ENCODE measurements at places on chromosomes 13 and 19. TPM values are rescaled to one million over a fixed set of nuclear protein-coding genes. Genes with fewer than 3 reads are reported as not detected.
A peak's percentile ranks its signal among the peaks of the same experiment; 100 is the strongest.

GRCh38 chr13:28583651-28584091, 75.3 kb upstream of the POMP start:
- DNase-seq, result no peak

GRCh38 chr13:54368387-54368786, 1339.8 kb downstream of the OLFM4 start:
- no peak for DNase-seq

DNA sequence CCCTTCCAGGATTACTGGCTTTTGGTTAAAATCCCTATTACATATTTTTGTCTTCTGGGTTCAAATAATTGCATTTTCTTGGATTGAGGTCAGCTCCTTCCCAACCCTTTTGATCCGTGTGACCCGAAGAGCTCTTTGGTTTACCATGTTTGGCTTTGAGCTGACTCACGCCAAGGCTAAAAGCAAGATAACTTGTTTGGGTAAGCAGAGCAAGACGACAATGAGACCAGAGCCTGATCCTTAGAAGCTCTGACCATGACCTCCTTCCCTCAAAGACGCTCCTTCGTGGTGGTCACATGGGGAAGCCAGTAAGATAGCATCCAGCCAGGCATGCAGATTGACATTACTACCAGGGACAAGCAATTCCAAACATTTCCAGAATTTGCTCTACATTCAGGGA, 153.8 kb downstream of the DCT start:
- no peak for DNase-seq

- DNase-seq, result no peak
These were observed 16.2 kb downstream of the TMTC4 start for GRCh38 chr13:100658363-100658762.

GRCh38 chr13:79295906-79296706, 109.9 kb downstream of the RBM26 start:
- DNase-seq, result no peak

DNA sequence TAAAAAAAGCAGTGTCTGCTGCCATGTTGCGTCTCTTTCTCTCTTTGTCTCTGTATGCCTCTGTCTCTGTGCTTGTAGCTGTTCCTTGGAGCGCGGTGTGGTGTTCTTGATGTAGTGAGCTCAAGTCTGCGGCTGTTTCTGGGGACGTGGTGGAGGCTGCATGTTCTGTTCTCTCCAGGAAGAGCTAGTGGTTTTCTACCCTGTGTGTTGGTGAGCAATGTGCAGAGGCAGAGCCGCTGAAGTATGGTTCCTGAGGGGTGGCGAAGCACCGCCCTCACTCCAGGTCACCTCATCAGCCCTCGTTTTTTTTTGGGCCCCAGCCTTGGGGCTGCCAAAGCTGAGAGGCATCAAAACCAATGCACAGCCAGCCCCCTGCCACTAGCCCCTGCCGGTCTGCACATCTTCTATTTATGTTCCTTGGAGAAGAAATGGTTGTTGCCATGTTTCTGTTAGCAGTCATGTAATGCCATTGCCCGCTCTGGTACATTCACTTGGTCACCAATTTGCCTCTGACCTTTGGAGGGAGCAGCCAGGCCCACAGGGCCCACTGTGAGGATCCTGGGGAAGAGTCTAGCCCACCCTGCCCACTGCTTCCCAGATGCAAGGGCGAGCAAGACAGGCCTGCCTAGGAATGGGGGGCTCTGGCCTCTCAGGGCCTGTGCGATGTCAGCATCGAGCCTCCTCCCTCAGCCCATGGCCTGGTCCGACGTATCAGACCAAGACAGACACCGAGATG, 7.2 kb downstream of the HNRNPL start:
- no peak for DNase-seq

DNA sequence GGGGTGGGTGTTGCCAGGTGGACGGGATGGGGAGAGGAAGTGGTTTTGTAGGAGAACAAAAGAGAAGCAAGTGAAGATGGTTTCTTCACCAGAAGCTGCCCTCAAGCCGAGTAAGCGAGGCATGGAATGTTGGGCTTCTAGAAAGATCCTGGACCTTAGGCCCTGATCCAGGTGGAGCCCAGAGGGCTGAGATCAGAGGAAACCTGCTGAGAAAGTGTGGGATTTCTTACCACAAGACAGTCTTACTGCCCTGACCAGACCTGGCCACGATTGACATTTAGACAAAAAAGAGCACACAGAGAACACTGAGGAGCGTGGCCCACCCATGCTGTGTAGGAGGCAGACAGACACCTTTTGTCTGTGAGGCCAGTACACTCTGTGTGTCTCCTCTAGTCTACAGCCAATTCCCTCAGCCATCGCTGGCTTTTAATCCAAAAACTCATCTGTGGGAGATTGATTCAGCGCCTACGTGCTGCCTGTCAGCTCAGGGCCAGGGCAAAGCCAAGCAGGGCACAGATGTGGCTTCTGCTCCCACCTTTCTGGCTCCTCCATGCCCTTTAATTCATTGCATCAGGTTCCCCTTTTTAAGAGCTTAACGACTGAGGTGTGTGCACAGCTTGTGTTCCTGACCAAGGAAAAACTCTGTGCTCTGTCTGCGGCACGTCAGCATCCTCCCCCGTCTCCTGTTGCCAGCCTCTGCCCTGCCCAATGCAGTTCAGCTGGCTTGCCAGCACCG, 123.3 kb downstream of the AKAP11 start:
- no peak for DNase-seq

- DNase-seq, result no peak
These were observed 99.6 kb downstream of the FOXO1 start for GRCh38 chr13:40566811-40567210.

GRCh38 chr13:76163761-76164160, 527.6 kb downstream of the LMO7 start:
- no peak for DNase-seq

- DNase-seq, result no peak
These were observed 458.8 kb downstream of the RFC3 start for GRCh38 chr13:34276764-34277163.

- DNase-seq, result no peak
These were observed 870 bp downstream of the SPIB start for GRCh38 chr19:50419580-50420035.

DNA sequence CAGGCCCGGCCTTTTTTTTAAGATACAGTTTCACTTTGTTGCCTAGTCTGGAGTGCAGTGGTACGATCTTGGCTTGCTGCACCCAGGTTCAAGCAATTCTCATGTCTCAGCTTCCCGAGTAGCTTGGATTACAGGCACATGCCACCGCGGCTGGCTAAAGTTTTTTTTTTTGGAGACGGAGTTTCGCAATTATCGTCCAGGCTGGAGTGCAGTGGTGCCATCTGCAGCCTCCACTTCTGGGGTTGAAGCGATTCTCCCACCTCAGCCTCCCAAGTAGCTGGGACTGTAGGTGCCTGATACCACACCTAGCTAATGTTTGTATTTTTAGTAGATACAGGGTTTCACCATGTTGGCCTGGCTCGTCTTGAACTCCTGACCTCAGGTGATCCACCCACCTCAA, 4.9 kb upstream of the CARM1 start:
- DNase-seq, result no peak

DNA sequence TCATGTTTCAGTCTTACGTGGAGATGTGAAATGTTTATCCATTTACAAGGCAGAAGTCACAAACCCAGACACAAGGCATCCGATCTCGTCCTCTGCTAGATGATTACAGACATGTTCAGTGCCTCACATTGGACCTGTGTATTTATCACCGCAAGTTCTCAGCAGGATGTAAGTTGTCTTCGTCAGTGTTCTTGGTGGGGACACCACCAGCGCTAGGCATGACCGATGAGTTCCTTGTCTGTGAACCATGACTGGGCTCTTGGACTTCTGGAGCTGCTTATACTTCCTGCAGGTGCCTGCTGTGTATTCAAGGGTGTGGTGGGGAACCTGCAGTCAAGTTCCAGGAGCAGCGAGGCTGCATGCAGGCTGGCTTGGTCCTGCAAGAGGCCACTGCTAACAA, 105.4 kb downstream of the URI1 start:
- DNase-seq, result no peak

- DNase-seq, result no peak
These were observed 498.6 kb downstream of the FGF9 start for GRCh38 chr13:22169473-22169872.

DNA sequence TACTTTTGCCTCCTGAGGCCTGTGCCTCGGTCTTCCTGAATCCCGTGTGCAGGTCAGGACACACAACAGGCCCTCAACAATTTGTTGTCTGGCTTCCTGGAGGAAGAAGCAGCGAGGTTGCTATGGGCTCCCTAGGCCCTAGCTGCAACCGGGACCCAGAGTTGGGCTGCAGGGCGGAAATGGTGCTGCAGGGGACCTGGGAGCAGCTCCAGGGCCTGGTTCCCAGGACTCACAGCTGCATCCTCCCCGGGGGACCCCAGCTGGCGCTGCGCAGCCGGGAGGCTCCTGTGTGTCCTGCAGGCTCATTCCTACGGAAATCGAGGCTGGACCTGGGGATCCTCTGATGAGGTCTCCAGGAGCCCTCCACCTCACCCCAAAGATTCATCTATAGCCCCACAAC, 999 bp upstream of the TNFAIP8L1 start:
- no peak for DNase-seq

- DNase-seq, result no peak
These were observed 7.5 kb downstream of the IRF3 start for GRCh38 chr19:49658139-49658517.

DNA sequence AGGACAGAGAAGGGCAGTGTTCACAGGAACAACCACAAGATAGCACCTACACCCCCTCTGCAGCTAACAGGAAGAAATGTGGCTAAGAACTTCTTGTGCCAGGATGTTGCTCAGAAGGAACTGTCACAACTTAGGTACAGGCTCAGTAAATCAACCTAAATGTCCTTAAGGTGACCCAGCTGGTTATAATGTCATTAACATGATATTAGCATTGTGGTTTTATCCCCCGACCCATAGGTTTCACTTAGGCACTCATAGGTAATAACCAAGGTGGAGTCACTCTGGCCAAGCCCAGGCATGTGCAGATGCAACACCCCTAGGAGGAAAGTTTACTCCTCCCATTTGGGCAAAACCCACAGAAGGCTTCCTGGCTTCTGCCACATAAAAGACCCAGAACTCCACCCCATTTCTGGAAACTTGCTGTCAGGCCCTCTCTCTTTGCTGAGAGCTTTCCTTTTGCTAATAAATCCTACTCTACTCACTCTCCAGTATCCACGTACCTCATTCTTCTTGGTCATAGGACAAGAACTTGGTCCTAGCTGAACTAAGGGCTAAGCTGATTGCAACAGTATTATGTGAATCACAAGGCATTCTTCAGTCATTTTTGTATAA, 951.3 kb downstream of the SLITRK5 start:
- no peak for DNase-seq

DNA sequence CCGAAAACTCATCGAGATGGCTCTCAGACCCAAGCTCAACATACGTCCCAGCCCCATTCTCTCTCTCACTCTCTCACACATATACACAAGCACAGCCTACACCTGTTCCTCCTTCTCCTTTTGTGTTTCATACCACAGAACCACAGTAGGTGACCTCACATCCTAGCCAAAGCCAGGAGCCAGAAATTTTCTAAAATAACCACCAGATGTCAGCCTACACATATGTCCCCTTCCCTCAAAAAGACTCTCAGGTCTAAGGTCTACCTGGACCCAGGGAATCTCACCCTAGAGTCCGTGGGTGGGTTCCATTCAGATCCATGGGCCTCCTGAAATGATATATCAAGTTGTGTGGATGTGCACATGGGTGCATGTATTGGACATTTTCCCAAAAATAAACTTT, 104.2 kb upstream of the IPO5 start:
- DNase-seq, result peak; percentile 49

DNA sequence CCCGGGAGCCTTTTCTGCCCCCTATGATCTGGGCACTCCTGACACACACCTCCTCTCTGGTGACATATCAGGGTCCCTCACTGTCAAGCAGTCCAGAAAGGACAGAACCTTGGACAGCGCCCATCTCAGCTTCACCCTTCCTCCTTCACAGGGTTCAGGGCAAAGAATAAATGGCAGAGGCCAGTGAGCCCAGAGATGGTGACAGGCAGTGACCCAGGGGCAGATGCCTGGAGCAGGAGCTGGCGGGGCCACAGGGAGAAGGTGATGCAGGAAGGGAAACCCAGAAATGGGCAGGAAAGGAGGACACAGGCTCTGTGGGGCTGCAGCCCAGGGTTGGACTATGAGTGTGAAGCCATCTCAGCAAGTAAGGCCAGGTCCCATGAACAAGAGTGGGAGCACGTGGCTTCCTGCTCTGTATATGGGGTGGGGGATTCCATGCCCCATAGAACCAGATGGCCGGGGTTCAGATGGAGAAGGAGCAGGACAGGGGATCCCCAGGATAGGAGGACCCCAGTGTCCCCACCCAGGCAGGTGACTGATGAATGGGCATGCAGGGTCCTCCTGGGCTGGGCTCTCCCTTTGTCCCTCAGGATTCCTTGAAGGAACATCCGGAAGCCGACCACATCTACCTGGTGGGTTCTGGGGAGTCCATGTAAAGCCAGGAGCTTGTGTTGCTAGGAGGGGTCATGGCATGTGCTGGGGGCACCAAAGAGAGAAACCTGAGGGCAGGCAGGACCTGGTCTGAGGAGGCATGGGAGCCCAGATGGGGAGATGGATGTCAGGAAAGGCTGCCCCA, 8.5 kb upstream of the CEACAM7 start:
- no peak for DNase-seq

GRCh38 chr13:59532405-59532804, 631.3 kb downstream of the DIAPH3 start:
- DNase-seq, result peak; percentile 14

- peak; percentile 69 for DNase-seq
These were observed 58.0 kb downstream of the PIBF1 start for GRCh38 chr13:72839831-72840426.

DNA sequence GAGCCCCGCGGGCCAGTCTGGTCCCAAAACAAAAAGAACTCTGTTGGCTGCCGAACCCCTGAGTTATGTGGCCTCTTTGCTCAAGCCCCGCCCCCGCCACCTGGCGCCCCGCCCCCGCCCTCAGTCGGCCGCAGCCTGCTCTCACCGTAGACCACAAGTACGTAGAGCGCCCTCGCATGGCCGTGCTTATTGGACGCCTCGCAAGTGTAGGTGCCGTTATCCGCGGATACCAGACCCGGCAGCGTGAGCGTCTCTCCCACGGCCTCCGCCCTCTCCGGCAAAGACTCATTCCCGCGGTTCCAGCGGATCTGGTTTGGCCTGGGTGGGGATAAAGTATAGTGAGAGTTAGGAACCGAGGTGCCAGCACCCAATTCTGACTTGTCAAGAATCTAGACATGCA, 5.5 kb upstream of the ZNF428 start:
- DNase-seq, result no peak

DNA sequence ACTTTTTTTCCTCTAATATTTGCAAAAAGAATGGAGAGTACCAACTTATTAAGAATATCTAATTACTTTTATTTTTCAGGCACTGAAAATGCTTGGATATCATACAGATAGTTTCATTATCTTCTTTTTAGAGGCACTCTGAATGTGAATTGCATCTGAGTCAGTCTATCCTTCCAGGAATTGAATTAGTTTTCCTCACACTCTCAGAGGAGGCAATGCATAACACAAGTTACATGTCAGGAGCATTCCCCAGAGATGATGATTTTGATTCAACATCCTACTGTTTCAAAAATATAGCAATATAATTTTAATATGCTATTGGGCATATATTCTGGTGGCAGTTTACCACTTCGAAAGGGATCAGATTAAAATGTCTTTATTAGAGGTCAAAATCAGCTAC, 1315.4 kb downstream of the PCDH9 start:
- no peak for DNase-seq

The ODAD3 gene
- 0.29 TPM for total RNA-seq

The MEIS3 gene
- 25.9 TPM for total RNA-seq

The ZNF625 gene
- 7.5 TPM for total RNA-seq

The CDX2 gene
- not detected for total RNA-seq

The FFAR2 gene
- total RNA-seq, result not detected

The DMPK gene
- total RNA-seq, result 10.0 TPM

The ZGLP1 gene
- 1.2 TPM for total RNA-seq

The DNM2 gene
- 95.9 TPM for total RNA-seq

The URAD gene
- total RNA-seq, result not detected

The FOSB gene
- total RNA-seq, result 1.8 TPM

Measured in mammary epithelial cell (primary cell).